ENCODE measurements at places on chromosomes 16 and 17.

DNA sequence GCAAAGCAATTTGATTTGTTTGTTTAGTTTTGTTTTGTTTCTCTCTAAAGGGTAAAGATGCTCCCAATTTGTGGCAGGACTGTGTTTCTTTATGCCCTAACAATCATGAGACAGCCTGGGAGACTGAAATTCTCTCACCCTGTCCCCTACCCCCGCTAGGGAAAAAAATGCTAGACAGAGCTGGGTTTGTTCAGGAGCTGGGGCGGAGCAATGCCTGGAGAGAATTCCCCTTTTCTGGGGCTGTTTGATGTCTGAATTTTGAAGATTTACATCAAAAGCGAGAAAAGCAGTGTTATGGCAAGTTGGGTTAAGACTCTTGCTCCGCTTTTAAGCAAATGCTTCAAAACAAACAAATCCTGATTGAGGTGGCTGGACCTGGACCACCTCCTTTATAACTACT lies 8.4 kb downstream of the MAF start:
- no peak for DNase-seq

- DNase-seq, result no peak
Observed at GRCh38 chr16:56616608-56617211, 8.3 kb downstream of the MT2A start.

DNA sequence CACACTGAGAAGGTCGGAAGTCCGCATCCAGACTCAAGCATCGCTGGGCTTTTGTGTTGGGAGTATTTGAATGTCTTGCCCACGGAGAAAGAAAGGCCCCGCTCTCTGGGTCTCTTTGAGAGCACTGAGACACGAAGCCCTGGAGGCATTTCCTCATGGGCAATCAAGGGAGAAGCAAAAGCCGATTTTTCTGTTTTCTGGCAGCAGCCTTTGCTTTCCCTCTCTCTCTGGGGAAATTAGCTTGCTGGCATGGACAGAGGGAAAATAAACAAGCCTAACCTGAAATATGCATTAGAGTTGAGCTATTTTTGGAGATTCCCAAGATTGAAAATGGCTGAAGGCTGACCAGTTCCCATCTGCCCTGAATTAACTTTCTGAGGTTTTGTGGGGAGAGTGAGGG lies 238.7 kb downstream of the HAPSTR1 start:
- no peak for DNase-seq

- DNase-seq, result no peak
Observed at GRCh38 chr16:69005641-69006355, 99.7 kb upstream of the HAS3 start.

DNA sequence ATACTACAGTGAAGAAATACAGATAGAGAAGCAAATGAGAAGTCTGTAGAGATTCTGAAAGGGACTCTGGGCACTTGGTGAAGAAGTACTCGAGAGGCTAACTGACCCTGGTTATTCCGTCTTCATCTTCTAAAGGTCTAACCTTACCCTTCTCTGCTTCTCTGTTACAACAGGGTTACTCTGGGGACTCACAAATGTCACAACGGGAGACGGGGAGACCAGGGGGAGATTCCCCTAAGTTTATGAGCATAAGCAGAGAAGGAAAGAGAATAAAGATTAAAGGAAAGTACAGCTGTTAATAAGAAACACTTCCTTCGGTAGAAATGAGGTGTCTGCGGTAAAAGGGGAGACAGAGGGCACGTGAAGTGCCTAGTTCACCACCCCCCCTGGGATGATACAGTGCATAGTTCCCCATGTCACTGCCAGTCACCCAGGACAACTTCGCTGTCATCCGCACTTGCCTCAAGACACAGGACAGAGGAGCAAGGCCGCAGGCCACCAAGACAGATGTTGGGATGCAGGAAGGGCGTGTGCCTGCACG lies 75.2 kb upstream of the TRAP1 start:
- no peak for DNase-seq

DNA sequence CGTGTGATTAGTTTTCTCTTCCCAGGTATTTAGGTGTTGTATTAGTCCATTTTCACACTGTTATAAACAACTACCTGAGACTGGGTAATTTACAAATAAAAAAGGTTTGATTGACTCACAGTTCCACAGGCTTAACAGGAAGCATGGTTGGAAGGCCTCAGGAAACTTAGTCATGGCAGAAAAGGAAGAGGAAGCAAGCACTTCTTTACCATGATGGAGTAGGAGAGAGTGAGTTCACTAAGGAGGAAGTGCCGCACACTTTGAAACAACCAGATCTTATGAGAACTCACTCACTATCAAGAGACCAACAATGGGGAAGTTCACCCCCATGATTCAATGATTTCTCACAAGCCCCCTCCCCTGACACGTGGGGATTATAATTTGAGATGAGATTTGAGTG lies 1343.7 kb upstream of the GOT2 start:
- DNase-seq, result no peak

DNA sequence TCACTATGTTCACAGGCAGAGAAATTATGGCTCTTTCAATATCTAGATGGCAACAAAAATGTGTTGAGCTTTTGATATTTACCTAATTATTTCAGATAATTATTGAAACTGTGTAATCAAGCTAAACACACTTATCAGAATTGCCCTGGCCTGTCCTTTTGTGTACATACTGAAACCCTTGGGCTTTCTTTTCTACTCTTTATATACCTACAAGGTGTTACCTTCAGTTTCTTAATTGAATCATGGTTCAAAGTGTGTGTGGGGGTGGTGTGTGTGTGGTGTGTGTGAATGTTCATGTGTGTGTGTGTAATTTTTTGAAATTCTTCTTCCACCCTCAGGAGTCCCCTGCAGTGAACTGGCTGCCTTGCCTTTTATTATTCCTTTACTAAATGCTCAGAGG lies 506.8 kb upstream of the SOX9 start:
- no peak for DNase-seq

- no peak for DNase-seq
Observed at GRCh38 chr17:31273516-31273915, 23.5 kb downstream of the OMG start.

GRCh38 chr17:44992242-44992939 lies 24.3 kb upstream of the C1QL1 start:
- DNase-seq, result no peak

- DNase-seq, result no peak
Observed at GRCh38 chr16:51565184-51565583, 414.1 kb upstream of the SALL1 start.

GRCh38 chr17:27522028-27522635 lies 65.9 kb downstream of the KSR1 start:
- DNase-seq, result no peak

DNA sequence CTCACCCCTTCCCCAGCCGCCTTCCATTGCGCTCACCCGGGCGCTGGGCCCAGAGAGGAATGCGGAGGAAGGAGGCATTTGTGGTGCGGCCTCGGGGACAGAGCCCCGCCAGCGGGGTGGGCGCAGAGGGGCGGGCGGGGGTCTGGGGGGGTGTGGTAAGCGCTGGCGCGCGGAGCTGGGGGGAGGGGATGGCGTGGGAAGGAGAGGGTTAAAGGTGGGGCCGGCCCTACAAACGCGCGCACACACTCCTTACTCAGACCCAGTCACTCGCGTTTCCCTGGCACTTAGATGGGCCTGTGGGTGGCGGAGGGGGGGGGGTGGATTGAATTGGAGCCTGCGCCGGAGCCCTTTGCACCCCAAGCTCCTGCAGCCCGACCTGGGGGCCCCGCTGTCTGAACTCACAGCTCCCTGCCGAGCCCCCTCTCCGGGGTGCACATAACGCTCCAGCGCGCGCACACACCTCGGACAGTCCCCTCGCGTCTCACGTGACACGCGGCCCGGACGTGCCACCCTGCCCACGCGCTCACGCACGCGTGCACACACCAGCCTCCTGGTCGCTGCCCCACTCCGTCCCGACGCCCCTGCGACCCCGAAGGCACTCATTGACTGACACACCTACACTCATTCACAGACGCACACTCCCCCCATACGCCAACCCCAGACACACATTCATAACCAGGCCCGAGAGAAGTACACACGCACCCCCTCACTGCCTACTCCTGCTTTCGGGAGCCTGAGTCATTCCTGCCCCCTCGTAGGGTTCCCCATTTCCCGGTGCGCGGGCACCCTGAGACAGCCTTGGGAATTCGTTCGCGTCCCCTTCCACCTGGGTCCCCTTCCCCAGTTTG lies 844 bp downstream of the TBKBP1 start:
- peak; percentile 51 for DNase-seq

DNA sequence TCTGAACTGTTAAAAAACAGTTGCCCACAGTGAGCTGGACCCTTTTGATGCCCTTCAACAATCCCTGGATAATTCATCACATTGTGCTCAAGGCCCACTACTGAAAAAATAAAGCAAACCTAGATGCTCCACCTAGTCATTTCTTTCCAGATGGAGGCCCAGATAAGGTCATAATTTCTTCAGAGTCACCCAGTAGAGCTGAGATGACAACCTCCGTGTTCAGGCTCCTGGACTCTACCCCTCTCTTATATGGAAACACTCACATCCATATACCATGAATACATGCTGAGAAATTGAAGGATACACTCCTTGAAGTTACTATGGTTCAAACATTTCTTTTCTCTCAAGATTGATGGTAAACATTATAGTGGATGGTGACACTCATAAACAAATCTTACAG lies 2.7 kb upstream of the ABCA3 start:
- DNase-seq, result no peak

GRCh38 chr17:56358651-56359050 lies 205.4 kb downstream of the ANKFN1 start:
- no peak for DNase-seq

DNA sequence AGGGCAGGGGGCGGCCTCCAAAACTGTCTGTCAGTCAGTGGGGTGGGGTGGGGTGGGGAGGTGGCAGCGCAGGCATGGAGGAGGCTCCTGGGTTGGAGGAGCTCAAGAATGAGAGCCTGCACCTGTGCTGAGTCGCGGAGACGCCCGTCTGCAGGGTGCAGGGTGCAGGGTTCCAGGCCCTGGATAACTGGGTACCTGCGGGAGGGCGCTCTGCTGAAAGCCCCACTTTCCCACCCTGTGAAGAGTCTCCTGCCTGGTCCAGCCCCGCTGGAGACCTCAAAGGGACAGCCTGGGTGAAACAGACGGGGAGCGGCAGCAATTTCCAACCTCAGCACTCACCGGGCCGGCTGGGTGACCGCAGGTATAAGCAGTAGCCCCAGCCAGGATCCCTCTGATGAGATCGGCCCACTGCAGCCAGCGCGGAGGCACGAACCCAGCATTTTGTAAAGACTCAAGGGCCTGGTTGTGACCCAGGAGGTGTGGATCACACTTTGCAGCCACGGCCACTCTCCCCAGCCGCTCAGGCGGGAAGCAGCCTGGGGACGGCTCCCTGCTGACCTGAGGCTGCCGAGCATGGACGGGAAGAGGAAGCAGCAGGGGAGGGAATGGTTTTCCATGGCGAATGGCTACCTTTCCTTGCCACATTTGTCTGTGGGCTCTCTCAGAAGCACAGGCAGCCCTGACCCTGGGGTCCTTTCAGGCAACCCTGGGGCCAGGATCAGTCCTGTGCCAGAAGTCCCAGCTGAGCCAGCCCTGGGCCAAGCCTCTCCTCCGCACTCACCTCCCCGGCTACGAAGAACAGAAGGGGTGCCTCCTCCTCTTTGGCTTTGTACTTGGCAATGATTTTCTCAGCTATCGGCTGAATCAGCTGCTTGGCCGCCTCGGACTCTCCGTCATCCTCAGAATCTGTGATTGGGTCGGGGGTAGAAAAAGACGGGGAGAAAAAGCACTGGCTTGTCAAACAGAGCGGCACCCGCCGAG lies 21.0 kb downstream of the MRM3 start:
- no peak for DNase-seq

DNA sequence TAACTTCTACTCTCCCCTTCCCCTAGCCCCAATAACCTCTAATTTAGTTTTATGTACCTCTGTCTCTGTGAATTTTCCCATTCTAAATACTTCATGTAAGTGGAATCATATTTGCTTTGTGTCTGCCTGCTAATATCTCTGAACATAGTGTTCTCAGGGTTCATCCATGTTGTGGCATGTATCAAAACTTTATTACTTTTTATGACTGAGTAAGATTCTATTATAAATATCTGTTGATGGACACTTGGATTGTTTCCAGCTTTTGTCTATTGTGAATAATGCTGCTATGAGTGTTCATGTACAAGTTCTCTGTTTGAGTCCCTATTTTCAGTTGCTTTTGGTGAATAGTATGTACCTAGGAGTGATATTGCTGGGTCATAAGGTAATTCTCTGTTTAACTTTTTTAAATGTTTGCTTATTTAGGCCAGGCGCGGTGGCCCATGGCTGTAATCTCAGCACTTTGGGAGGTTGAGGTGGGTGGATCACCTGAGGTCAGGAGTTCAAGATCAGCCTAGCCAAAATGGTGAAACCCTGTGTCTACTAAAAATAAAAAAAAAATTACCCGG lies 92.8 kb downstream of the CHD9 start:
- no peak for DNase-seq

- no peak for DNase-seq
Observed at GRCh38 chr16:81848306-81848853, 69.3 kb downstream of the PLCG2 start.

DNA sequence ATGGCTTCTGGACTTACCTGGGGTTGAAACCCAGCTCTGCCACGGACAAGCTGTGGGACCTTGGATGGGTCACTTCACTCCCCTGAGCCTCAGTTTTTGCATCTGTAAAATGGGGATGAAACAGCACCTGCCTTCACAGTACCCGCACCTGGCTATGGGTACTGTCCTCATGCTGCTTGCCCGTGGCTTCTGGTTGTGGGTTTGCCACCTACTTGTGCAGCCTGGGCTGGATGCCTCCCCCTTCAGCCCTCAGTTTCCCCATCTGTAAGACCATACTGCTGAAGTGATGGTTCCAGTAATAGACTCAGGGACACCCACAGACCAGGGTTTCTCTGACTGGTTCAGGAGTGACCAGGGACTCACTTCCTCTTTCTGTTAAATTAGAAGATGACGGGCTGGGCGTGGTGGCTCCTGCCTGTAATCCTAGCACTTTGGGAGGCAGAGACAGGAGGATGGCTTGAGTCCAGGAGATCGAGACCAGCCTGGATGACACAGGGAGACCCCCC lies 9.4 kb downstream of the GLIS2 start:
- no peak for DNase-seq

DNA sequence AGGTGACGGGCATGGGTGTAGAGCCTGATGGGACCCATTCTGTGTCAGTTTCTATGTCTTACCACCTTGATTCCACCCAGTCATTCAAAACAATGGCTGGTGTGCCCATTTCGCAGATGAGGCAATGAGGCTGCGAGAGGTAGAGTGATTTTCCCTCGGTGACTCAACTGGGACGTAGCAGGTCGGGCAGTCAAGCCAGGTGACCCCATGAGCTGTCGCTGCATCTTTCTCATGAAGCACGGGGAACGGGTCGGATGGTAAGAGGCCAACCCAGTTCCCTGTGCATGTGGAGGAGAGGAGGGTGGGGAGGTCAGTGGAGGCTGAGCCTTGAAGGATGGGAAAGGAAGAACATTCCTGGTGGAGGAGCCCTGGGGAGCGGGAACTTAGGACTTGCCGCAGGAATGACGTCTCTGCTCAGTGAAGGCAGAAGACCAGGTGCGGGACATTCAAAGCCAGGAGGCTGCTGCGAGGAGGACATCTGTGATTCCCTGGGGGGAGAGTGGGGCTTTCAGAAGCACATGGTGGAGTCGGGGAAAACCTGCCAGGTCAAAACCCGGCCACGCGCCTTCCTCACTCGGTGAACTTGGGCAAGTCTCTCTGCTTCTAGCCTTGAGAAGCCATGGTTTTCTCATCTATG lies 1.1 kb downstream of the IL21R start:
- DNase-seq, result no peak
